Posterior cingulate gyrus (tissue), 11 donors: ENCODE measurements at places on chromosomes 7 and 10.

DNA sequence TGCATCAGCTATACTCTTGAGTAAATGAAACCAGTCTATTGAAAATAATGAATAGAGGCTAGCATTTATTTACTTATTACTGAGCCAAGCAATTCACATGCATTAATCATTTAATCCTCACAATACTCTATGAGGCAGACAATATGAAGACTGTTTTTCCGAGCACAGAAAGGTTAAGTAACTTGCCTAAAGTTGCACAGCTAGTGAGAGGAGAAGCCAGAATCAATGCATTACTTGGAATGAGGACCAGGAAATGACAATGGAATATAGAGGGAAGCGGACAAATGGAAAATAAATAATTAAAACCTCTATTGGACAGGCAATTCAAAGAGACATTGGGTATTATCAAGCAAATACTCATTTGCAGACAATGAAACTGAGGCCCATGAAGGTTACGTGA, 207.6 kb upstream of the PRKCQ start:
- DNase-seq = no peak

DNA sequence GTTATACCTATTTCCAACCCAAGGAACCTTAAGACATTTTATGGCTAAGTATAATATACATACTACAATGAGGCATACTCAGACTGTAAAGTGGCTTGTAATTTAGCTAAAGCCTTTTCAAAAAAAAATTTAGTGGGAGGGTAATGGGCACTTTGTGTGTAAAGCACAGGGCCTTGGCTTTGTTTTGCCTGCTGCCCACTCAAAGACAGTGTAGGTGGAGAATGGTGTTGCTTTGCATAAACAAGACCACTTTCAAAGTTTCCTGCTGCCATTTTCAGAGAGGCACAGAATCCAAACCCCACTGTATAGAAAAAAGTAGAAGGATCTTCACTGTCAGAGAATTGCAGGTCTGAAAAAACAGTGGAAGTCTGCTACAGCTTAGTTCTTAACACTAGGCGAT, 21.2 kb upstream of the SLC35B4 start:
- no peak for DNase-seq

GRCh38 chr7:93879356-93879755, 11.2 kb downstream of the TFPI2 start:
- no peak for DNase-seq

GRCh38 chr10:86914734-86915133, 42.7 kb downstream of the MMRN2 start:
- no peak for DNase-seq

DNA sequence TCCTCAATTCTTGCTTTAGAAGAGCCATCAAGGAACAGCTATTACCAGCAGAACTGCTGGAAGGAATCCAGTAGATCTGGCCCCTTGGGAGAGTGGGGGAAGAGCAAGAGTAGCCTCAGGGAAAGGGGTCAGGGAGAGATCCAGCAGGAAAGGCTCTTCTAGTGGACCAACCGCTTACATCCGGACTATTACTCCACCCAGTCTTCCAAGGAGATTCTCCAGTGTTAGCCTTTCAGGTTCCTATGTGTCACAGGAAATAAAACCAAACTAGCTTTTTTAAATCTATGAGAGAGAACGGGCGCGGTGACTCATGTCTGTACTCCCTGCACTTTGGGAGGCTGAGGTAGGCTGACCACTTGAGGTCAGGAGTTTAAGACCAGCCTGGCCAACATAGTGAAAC, 34.3 kb downstream of the TET1 start:
- no peak for DNase-seq
